ENCODE measurements at places on chromosomes 6 and 20. TPM values are rescaled to one million over a fixed set of nuclear protein-coding genes. Genes with fewer than 3 reads are reported as not detected.

GRCh38 chr6:16539086-16539931 lies 222.0 kb downstream of the ATXN1 start:
- no peak for DNase-seq

DNA sequence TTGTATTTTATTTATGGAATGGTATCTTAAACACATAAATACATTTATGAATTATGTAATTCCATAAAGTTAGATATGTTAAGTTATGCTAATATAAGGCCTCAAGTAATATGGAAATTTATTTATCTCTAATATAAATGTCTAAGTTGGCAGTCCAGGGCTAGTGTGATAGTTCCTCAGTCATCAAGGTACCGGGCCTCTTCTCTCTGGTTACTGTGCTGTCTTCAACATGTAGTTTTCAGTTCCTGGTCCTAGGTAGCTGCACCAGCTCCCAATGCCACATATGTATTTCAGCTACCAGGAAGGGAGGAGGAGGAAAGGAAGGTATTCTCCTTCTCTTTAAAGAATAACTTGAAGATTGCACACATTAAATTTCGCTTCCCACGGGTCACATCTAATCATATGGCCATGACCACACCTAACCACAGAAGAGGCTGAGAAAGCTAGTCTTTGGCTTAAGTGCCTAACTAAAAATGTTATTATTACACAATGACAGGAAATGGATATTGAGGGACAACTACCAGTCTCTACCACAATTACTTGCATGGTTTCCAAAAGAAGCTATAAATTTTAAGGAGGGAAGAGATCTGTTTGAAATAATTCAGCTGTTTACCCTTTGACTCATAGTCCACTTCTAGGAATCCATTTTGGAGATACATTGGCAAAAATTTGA lies 68.6 kb downstream of the BCKDHB start:
- no peak for DNase-seq

- no peak for DNase-seq
Measured at GRCh38 chr6:32075781-32076180, 33.4 kb downstream of the TNXB start.

- peak; percentile 16 for DNase-seq
Measured at GRCh38 chr6:33126101-33126714, 50.4 kb downstream of the HLA-DPB1 start.

DNA sequence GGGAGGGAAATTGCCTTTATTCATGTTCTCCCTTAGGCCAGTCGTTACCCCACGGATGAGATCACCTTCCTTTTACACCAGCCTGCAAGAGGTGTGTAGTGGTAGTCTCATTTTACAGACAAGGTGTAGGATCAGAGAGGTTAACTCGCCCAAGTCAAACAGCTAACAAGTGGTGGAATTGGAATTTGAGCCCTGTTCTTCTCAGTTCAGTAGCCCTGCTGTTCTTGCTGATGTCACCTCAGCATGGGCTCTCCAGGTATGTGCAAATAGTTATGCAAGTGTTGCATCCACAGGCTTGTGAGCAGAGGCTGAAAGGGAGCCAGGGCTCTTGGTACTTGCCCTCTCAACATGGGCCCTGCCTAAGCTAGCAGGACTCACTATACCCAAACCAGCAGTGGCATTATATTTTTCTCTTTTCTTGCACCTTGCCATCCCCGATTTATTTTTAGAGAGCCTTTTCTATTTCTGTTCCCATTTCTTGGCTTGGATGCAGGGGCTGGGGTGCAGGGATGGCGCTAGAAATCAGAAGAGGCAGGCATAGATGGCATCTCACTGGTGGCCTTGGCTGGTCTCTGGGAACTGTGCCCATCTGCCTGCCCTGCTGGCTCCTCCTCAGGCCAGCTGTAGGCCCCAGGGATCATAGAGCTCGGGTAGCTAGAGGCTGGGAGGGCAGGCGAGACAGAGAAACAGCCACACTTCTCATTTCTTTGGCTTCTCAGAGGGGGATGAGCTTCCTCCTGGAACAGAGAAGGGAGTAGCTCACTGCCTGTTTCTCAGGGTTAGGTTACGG lies 18.2 kb downstream of the PPARD start:
- no peak for DNase-seq

- DNase-seq = no peak
Measured at GRCh38 chr20:35985806-35986205, 17.4 kb downstream of the CNBD2 start.

- DNase-seq = no peak
Measured at GRCh38 chr6:87573307-87574024, 16.3 kb downstream of the RARS2 start.

CCN6 gene
- total RNA-seq = not detected

ZNF165 gene
- total RNA-seq = 0.39 TPM

OR2H1 gene
- total RNA-seq = under 0.01 TPM

MROH8 gene
- total RNA-seq = 1.6 TPM

TAGAP gene
- under 0.01 TPM for total RNA-seq

Measured in dermis microvascular lymphatic vessel endothelial cell (primary cell).